ENCODE measurements at places on chromosomes 12 and 14.

- DNase-seq = no peak
Measured at GRCh38 chr12:127038761-127039160, 1228.2 kb upstream of the TMEM132C start.

GRCh38 chr14:68292441-68293215 lies 473.0 kb downstream of the RAD51B start:
- no peak for DNase-seq

DNA sequence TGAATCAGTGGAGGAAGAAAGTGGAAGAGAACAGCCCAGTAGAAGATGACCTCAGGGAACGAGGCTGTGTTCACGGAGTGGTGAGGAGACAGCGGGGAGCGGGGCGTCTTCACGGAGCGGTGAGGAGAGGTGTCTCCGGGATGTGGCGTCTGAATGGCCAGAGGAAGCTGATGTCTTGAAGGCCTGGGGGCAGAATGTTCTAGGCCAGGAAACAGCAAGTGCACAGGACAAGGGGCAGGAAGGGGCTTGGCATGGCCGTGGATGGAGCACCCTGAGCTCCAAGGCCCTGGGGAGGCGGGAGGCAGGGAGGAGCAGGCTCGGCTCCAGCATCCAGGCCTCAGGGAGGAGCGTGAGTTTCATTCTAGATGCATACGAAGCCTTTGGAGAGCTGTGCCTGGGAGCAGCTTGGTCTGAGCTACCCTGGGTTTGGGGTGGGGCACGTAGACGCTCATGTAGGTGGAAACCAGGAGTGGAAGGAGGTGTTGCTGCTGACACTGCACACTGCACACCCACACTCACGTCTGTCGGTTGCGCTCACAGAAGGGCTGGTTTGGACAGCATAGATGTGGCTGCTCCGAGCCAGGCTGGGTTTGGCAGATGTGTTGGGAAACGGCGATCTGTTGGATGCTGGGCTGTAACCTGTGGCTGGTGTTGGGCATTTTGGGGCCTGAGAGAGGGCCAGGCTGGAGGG lies 131.6 kb downstream of the ADGRD1 start:
- no peak for DNase-seq

GRCh38 chr14:95226801-95227200 lies 69.5 kb upstream of the DICER1 start:
- no peak for DNase-seq

- DNase-seq = no peak
Measured at GRCh38 chr12:75259143-75259542, 49.5 kb upstream of the KCNC2 start.

- peak; percentile 2 for DNase-seq
Measured at GRCh38 chr12:78864870-78865463, 393 bp downstream of the SYT1 start.

GRCh38 chr12:5377997-5378592 lies 53.8 kb upstream of the NTF3 start:
- DNase-seq = no peak

DNA sequence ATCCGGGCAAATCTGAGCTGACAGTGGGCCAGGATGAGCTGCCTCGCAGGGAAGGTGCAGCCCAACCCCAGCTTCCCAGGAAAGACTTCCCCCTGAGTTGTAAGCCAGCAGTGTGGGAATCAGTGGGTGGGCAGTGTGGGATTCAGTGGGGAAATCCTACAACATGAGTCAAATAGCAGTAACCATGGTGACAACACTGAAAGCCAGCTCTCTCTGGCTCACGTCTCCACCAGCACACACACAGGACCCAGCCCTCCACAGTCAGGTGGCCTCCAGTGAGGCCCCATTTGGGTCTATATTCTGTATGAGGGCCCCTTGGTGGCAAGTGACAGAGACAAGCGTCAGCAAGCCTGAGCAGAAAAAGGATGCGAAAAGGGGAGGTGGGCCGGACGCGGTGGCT lies 6.0 kb upstream of the LGALS3 start:
- DNase-seq = no peak

DNA sequence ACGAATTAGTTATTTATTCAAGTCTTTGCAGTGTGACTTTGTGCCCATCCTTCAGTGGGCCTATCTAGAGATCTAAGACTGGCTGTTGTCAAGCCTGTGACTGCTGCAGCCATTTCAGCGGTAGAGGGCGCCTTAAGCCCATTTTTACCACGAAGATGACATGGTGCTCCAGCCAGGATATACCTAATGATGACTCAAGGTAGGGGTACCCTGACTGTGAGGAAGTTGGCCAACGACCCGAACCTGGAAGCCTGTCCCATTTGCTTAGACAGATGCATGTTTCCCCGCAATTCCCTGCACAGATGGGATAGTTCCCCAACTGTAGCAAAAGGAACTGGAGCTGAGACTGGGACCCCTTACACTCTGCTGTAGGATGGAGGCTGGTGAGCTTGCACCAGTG lies 41.3 kb downstream of the RAB3IP start:
- no peak for DNase-seq

DNA sequence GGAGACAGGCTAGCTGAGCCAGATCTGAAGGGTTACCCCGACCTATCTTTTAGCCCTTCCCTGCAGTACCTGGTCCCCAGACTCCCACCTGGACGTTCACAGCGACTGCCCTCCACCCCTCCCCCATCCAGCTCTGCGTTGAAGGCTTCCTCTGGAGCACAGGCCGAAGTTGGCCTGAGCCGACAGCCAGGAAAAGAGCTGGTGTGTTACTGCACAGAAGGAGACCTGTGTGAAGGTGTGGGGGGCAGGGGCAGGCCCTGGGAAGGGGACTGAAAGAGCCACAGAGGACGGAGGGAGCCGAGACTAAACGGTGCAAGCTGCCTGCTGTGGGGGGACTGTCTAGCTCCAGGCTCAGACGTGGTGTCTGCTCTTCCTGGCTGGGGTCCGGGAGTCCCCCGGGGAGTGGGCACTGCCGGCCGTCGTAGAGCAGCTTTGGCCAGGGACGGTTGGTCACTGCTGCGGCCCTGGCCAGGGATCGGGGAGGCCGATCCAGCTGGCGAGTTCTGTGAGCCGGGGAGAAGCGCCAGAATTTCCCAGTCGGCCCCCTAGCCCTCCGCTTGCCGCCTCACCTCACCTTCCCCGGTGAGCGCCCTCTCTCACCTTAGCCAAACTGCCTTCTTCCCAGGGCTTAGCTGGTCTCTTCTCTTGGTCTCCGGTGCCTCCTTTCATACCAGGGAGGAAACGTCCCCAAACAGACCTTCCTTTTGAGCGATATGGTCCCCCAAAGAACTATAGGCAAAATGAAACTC lies 899 bp upstream of the COL2A1 start:
- no peak for DNase-seq

DNA sequence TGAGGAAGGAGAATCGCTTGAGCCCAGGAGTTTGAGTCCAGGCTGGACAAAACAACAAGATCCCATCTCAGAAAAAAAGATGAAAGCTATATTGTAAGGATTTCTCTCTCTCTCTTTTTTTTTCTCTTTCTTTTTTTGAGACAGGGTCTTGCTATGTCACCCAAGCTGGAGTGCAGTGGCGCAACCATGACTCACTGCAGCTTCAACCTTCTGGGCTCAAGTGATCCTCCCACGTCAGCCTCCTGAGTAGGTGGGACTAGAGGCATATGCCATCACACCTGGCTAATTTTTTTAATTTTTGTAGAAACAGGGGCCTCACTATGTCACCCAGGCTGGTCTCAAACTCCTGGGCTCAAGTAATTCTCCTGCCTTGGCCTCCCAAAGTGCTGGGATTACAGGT lies 5.8 kb upstream of the MRPL42 start:
- no peak for DNase-seq

- no peak for DNase-seq
Measured at GRCh38 chr14:92938235-92938875, 15.4 kb downstream of the CHGA start.

DNA sequence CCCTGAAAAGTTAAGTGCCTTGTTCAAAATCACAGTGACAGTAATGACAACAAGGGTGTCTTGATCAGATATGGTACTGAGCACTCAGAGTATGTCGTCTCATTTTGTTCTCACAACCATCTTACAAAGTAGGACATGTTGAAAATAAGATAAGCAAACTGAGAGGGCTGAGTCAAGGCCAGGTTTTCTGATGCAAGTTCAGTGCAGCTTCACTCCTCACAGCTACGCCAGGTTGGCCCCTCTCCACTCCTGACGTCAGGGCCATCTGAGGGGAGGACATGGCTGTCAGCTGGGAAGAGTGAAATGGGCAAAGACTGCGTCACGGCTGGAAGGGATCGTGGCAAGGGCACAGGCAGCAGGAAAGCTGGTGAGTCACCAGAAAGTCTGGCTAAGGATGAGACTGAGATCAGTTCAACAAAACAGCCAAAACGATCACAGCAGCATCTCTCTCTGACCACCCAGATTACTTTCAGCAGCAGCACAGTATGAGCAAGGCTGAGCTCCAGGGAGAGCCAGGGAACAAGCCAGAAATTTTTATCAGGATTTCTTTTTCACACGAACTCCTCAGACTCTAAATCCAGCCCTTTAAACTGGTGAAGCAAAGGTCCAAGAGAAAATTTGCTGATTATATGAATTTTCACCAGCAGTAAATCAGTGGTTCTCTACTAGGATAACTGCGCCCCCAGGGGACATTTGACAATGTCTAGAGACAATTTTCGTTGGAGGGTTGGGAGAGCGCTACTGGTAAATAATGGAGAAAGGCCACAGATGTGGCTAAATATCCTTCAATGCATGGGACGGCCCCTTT lies 297.9 kb upstream of the AMIGO2 start:
- no peak for DNase-seq

DNA sequence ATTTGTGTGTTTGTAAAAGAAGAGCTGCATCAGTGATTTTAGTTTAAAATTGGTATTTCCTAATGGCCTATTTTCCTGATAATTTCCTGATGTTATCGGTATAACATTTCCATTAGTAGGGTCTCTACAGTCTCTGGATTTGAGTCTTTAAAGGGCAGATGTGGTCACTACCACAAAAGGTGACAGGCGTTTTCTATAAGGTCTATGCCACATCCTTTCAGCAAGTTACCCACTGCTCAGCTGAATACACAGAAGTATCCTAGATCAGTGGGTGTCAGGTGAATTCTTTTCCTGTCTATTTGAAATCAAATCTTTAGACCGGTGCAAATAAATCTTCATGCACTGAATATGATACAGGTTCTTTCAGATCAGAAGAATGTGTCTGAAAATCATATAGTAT lies 90.2 kb downstream of the LIN7A start:
- DNase-seq = no peak

DNA sequence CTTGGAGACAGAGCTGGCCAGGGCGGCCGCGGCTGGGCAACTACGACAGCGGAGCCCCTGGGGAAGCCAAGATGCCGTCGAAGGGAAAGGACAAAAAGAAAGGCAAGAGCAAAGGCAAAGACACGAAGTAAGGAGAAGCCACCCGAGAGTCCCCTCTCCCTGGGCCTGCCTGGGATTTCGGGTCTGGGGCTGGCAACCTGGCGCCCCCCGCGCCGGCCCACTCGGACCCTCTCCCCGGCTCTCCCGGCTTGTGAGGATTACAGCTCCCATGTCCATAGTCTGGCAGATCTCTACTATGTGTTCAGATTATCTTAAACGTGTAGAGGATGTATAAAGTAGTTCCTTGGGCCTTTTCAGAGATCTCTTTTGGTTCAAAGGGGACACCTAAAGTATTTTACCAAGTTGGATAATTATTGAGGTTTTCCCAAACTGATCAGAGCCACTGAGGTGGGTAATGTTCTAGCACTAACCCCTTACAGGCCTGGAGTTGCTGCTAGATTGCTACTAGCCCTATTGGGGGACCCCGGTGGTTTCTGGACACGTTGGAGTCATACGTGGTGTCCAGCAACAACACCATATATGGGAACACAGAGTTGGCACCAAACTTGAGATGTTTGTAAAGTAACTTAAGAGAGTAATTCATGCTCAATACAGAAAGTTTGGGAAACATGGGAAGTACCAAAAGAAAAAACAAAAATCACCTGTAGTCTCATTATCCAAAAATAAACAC lies 424 bp downstream of the BBOF1 start:
- DNase-seq = no peak

DNA sequence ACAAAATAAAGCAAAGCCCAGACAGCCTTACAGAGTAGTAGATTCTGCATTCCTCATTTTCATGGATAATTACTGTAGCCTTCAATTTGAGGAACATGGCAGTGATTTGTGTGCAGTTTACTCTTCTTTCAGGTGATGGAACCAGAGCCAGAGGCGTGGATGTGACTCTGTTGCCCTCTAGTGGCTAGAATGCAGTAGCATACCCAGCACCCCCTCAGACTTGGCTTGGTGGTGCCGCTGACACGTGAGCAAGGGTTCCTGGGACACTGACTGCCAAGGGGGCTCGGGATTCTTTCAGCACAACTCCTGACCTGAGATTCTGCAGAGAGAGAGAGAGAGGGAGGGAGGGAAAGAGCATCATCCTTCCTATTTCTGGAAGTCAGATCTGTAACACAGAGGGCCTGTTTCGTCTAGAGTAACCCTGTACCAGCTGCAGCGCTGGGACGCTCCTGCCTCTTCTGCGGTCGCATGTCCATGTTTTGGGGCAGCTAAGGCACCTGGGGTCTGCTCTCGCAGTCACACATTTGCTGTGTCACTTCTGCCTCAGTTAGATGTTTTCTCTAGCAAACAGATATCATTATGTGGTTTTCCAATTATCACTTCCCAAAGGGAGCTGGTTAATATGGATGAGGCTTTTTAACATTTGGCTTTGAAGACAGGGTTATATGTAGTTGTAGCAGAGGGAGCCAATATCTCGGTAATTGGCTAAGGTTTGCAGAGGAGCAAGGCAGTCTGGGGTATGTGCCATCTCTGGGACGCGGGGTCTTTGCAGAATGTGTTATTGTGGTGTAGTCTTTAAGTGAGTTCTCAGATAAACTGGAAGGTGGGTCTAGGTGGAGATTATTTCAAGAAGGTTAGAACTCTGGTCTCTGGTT lies 428.1 kb downstream of the NRXN3 start:
- peak; percentile 89 for DNase-seq

DNA sequence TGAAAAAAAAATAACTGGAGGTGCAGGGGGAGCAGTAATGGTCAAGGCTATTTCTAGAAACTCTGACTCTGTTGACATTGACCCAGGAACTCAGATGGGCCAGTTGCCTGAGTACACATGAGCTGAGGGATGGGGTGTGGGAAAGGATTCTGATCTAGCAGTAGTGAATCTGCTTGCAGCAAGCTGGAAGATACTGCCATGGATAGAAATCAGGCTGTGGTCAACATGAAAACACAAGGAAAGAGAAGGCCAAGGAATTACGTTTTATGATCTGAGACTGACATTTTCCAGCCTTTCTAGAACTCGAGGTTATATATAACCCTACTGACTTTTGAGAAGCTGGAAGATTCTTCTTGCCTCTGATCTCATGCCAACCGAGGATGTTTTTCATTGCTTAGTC lies 90.0 kb downstream of the ANO6 start:
- DNase-seq = no peak

GRCh38 chr12:131803961-131804521 lies 24.2 kb upstream of the MMP17 start:
- no peak for DNase-seq

- no peak for DNase-seq
Measured at GRCh38 chr12:133202493-133203343, 21.4 kb downstream of the ZNF268 start.
